ENCODE measurements at places on chromosomes 1 and 21. TPM values are rescaled to one million over a fixed set of nuclear protein-coding genes. Genes with fewer than 3 reads are reported as not detected.

Gene LRRC3
- 1.1 TPM for total RNA-seq

Gene CD101
- total RNA-seq, result 0.80 TPM

Gene CFAP126
- not detected for total RNA-seq

Gene ATF6
- total RNA-seq, result 18.5 TPM

Gene SELENBP1
- total RNA-seq, result 31.1 TPM

Gene RAP1GAP
- 15.3 TPM for total RNA-seq

Gene WNT9A
- 1.6 TPM for total RNA-seq

Gene PRAMEF14
- total RNA-seq, result not detected

Gene PIGP
- total RNA-seq, result 34.5 TPM

Gene SLC22A15
- 6.4 TPM for total RNA-seq

Gene SPRR2A
- not detected for total RNA-seq

Gene ZNF648
- not detected for total RNA-seq

Gene SLC16A4
- 7.3 TPM for total RNA-seq

Gene PTPN22
- 1.2 TPM for total RNA-seq

Gene DNALI1
- total RNA-seq, result 7.3 TPM

Gene ORC1
- 0.47 TPM for total RNA-seq

Gene C1orf185
- not detected for total RNA-seq

Gene APCS
- total RNA-seq, result 0.39 TPM

Measured in right cardiac atrium (tissue), 5 donors.